EL (cell line): ENCODE measurements at places on chromosomes 5 and 9.

DNA sequence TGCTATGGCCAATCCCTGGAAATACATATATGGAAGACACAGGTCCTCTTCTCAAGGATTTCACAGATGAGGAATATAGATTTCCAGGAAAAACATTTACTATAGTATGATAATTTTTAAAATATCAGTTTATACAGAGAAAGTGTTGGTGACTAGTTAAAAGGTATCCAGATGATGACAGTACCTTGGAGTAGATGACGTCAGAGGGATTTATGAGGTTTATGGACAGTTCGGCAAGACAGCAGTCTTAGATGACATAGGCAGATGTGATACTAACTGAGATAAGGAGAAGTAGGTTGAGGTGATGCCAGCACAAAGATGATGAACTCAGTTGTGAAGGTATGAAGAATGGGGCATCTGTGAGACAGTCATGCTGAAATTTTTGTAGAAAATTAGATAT is 750.3 kb downstream of the PRELID2 start:
- no peak for DNase-seq

GRCh38 chr9:134836406-134836970 is 44.1 kb upstream of the FCN2 start:
- no peak for DNase-seq

- DNase-seq, result no peak
Observed at GRCh38 chr9:37956904-37957663, 53.2 kb upstream of the SLC25A51 start.

- DNase-seq, result no peak
Observed at GRCh38 chr5:91976451-91976850, 593.3 kb upstream of the ARRDC3 start.

DNA sequence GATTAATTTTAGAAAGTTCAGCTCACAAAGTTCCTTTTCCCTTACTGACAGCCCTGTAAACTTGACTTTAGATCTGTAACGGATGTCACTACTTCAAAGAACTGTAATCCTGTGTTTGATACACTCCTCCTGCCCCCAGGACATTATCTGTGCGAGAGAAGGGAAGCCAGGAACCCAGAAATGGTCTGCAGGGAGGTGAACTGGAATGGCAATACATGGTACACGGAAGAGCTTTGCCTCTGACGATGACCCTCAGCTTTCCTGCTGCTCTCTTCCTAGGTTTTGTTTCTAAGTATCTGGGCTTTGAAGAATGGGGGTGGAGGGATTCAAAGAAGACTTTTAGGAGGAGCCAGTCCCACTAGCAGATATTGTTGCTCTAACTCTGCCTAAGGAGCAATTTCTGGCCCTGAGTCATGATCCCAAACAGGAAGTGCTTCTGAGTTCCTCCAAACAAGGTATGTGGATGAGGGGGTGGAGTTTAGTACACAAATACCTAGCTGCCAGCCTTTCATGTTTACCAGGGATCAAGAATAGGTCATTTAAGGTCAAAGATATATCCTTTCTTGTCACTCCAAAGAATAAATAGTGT is 43.4 kb upstream of the TMC1 start:
- peak; percentile 86 for DNase-seq

GRCh38 chr5:83927140-83927733 is 206.6 kb upstream of the HAPLN1 start:
- DNase-seq, result peak; percentile 57

DNA sequence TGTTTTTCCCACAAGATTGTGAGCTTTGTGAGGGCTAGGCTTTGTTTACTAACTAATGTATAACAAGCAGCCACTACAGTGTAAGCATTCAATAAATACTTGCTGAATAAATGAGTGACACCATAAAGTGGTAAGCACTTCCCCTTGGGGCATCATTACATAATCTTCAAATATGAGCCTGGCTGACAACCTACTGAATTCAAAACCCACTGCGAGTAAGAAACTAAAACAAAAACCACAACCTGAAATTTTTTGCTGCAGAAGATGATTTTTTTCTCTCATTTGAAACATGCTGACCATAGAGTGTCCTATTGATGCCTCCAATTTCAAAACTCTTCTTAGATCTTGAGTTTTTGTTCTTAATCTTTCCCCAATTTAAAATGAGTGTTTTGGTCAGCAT is 331.3 kb upstream of the CCNG1 start:
- DNase-seq, result no peak

DNA sequence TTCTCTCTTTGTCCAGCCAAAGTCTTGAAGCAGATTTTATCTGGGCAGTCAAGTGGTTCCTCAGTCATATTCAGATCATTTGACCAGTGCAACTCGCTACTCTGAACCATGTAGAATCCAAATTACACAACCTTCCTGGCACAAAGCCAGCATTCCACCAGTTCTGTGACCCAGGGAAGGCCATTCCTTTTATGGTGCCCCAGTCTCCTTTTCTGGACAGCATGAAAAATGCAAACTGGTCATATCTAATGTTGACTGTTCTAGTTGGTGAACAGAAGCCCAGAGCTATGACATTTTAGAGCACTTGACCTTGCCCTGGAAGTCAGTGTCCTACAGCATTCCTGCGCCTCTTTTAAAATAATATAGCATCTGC is 364.6 kb downstream of the BRINP1 start:
- peak; percentile 95 for DNase-seq

DNA sequence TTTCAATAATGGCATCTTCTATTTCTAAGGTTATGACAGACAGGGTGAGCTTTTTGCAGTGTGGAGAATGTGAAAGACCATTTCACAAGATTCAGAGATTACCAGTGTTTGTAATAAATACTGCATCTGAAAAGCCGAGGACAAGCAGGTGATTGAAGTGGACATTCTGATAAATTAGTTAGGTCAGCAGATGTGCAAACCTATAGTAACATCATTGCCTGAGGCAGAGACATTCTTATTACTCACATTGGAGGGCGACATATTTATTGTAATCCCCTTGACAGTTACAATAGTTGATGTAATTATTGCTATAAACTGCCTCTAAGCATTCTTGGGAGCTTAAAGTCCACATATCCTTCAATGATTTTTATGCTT is 3.3 kb downstream of the RASGRF2 start:
- DNase-seq, result peak; percentile 9
